ENCODE measurements at places on chromosomes 1 and 21. TPM values are rescaled to one million over a fixed set of nuclear protein-coding genes. Genes with fewer than 3 reads are reported as not detected.

DSTYK gene
- 9.3 TPM for total RNA-seq

ARHGEF10L gene
- total RNA-seq = 11.2 TPM

RIIAD1 gene
- not detected for total RNA-seq

CA6 gene
- not detected for total RNA-seq

LRRIQ3 gene
- total RNA-seq = 0.95 TPM

ATP6V1G3 gene
- total RNA-seq = not detected

TSPAN2 gene
- 1.3 TPM for total RNA-seq

ENSA gene
- 194 TPM for total RNA-seq

GNAT2 gene
- 0.69 TPM for total RNA-seq

C1orf21 gene
- 7.3 TPM for total RNA-seq

LEFTY2 gene
- total RNA-seq = not detected

CFH gene
- 1.9 TPM for total RNA-seq

EPRS1 gene
- 226 TPM for total RNA-seq

AKT3 gene
- total RNA-seq = 18.7 TPM

KRTAP10-7 gene
- not detected for total RNA-seq

GJA9 gene
- not detected for total RNA-seq

LGR6 gene
- 0.26 TPM for total RNA-seq

TPTE gene
- total RNA-seq = not detected

KLHDC9 gene
- 3.2 TPM for total RNA-seq

KCNC4 gene
- total RNA-seq = 1.6 TPM

SLC25A34 gene
- total RNA-seq = 2.6 TPM

CRYZ gene
- 56.2 TPM for total RNA-seq

DMRTA2 gene
- not detected for total RNA-seq

KRTAP19-1 gene
- not detected for total RNA-seq

HORMAD1 gene
- total RNA-seq = not detected

E2F2 gene
- 8.3 TPM for total RNA-seq
